Kidney (tissue), 22 donors: ENCODE measurements at places on chromosomes 3 and 15. TPM values are rescaled to one million over a fixed set of nuclear protein-coding genes. Genes with fewer than 3 reads are reported as not detected.

GRIP2 gene
- polyA plus RNA-seq = 3.2 TPM

SSUH2 gene
- 0.88 TPM for polyA plus RNA-seq

VWA5B2 gene
- polyA plus RNA-seq = 0.11 TPM

DNA sequence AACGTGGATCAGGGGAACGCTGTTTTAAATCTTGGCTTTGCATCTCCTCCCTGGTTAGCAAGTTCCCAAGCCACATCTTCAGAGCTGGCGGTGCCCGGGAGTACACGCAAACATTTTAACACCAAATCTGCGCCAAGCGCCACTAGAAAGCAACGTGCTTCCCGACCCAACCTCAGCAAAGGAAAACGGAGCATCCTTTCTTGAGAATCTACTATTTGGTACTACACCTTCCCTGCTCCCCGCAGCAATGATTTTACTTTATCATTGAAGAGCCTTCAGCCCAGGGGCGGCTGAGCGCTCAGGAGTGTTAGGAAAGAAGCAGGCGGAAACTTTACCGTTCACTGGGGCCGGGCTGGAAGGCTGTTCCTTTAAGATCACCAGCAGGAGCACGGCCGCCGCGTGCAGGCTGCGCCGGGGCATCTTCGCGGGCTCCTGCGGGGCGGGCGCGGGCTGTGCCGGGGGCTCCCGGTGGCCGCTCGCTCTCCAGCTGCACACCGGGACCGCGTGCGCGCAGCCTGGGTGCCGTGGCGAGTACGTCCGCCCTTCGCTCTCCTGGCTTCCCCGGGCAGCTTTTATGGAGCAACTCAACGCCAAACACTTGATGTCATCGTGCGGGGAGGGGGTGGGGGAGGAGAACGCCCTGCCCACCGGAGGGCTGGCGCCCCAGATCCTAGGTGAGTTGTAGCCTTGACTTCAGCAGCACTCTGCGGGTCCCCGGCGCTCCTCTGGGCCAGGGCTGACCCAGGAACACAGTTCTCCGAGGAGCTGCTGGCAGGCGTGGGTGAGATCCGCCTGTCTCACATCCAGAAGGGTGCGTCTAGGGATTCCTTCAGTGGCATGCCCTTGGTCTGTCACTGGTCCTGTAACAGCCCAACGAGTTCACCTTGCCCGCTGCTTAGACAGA, at the start of gene CA12:
CA12 (minus strand) TSS at position 546 of the 904 bp plus-strand sequence; CDS start at position 420, 126 bp downstream.
- peak within 1 kb of the TSS; percentile 94 for H3K27ac ChIP-seq
- no peaks in the 10 kb centered on the region for H3K36me3 ChIP-seq
- no peaks in the 10 kb centered on the region for H3K27me3 ChIP-seq
- H3K4me1 ChIP-seq = peaks cover 3% of the 10 kb centered on the region
- H3K4me3 ChIP-seq = peak within 1 kb of the TSS; percentile 85

DNA sequence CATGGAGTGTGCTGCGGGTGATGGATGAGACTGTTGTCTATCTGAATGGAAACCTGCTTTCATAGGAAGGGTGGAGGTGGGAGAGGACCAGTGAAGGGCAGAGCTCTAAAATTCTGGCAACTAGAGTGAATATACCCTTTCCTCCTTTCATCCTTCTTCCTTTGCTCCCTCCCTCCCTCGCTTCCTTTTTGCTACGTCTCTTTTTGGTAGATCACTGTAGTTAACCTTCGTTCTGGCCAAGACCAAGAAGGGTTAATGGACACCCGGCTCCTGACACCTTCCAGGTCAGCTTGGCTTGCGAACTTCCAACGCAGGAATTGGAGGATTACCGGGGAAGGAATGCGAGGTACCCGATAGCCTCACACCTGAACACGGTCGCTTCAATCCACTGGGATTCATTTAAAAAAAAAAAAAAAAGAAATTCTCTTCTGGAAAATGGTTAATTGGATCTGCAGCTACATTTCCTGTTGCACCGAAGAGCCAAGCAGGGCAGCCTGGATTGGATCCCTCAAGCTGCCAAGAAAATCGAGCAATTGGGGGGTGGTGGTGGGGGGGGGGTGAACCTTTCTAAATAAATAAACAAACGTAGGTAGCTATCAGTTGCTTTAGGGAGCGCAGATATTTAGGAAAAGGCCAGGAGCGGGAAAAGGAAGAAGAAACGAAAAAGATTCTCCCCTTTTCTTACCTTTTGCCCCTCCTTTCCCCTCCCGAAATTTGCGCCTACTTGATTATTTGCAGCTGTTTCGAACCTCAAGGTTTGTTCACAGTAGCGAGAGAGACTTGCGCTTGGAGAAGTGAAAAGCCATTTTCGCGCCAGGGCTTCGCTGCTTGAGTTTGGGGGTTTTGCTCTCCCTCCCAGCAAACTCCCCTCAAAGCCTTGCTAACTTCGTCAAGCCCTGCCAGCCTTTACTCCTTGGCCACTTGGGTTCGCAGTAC, 9.5 kb upstream of the NR2F2 start:
- H3K4me3 ChIP-seq = peak overlapping the region; percentile 71
- peak overlapping the region; percentile 95 for H3K27ac ChIP-seq
- DNase-seq = peak; percentile 80
- no peaks in the 10 kb centered on the region for H3K36me3 ChIP-seq
- peaks cover 6% of the 10 kb centered on the region for H3K4me1 ChIP-seq

GRCh38 chr3:70308760-70309159, 3.7 kb downstream of the MDFIC2 start:
- DNase-seq = peak; percentile 11
- H3K4me3 ChIP-seq = no peak overlapping the region
- H3K27ac ChIP-seq = no peak overlapping the region

DNA sequence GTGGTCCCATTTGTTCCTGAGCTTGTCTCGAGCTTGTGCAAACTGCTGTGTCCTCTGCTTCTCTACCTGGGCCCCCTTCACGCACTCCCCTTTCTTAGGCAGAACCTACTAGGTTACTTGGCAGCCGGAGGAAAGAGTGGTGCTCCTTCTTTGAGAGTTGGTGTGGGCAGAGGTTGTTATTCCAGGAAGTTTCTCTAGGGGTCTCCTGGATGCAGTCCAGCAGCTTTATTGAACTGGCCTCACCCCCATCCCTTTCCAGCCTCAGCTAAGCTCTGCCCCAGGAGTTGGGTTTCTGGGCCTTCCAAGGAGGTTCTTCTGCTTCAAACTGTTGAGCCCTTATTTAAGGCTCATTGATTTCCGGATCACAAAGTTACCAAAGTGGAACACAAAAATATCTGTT, 103.2 kb downstream of the C3orf70 start:
- DNase-seq = no peak
- no peak overlapping the region for H3K4me3 ChIP-seq
- no peaks in the 10 kb centered on the region for H3K36me3 ChIP-seq
- H3K27me3 ChIP-seq = no peaks in the 10 kb centered on the region
- H3K4me1 ChIP-seq = peaks cover 13% of the 10 kb centered on the region
